ENCODE measurements at places on chromosomes 2 and 18.
A peak's percentile ranks its signal among the peaks of the same experiment; 100 is the strongest.

DNA sequence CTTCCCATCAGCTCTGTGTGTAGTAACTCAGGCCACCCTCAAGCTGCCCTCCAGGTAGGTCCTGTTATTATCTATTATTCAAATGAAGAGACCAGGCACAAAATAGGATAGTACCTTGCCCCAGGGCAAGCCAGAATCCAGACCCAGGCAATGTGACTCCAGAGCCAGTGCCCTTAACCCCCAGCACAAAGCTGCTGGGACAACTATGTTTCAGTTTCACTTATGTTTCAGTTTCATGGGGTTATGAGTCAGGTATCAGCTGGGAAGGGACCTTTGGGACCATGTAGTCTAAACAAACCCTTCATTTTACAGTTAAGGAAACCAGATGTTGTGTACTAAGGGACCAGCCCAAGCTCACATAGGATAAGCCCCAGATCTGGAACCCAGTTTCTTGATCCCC is 10.0 kb downstream of the HK2 start:
- H3K4me3 ChIP-seq, result no peak overlapping the region
- no peaks in the 10 kb centered on the region for H3K27me3 ChIP-seq
- DNase-seq, result peak; percentile 72
- H3K4me1 ChIP-seq, result peaks cover 44% of the 10 kb centered on the region
- no peaks in the 10 kb centered on the region for H3K36me3 ChIP-seq
- H3K27ac ChIP-seq, result peak overlapping the region; percentile 87

DNA sequence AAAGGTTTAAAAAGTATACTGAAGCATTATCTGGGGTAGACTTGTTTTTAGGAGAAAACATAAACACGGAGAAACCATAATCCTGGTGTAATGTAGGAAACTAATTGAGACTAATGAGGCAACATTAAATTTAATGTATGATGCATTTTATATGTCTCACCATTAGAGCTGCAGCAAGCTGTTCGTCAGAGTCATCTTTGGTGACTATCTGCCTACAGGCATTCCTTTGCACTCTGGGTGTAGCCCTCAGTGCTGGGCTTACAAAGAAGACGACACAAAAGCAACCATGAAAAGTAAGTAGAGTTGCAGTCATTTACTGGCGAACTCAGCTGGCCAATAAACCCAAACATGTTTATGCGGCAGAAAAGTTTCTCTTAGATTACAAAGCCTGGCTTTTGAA is 415.3 kb upstream of the ZEB2 start:
- DNase-seq, result no peak
- H3K27me3 ChIP-seq, result no peaks in the 10 kb centered on the region
- peaks cover 5% of the 10 kb centered on the region for H3K4me1 ChIP-seq
- H3K4me3 ChIP-seq, result no peak overlapping the region
- H3K36me3 ChIP-seq, result no peaks in the 10 kb centered on the region

GRCh38 chr2:114157057-114157385 is 267.1 kb downstream of the ACTR3 start:
- H3K4me3 ChIP-seq, result no peak overlapping the region
- H3K27me3 ChIP-seq, result no peaks in the 10 kb centered on the region
- no peak overlapping the region for H3K27ac ChIP-seq
- H3K4me1 ChIP-seq, result no peaks in the 10 kb centered on the region
- no peak for DNase-seq

GRCh38 chr2:133085646-133086045 is 415.6 kb upstream of the LYPD1 start:
- H3K36me3 ChIP-seq, result no peaks in the 10 kb centered on the region
- DNase-seq, result no peak
- H3K4me1 ChIP-seq, result no peaks in the 10 kb centered on the region
- H3K27me3 ChIP-seq, result no peaks in the 10 kb centered on the region

DNA sequence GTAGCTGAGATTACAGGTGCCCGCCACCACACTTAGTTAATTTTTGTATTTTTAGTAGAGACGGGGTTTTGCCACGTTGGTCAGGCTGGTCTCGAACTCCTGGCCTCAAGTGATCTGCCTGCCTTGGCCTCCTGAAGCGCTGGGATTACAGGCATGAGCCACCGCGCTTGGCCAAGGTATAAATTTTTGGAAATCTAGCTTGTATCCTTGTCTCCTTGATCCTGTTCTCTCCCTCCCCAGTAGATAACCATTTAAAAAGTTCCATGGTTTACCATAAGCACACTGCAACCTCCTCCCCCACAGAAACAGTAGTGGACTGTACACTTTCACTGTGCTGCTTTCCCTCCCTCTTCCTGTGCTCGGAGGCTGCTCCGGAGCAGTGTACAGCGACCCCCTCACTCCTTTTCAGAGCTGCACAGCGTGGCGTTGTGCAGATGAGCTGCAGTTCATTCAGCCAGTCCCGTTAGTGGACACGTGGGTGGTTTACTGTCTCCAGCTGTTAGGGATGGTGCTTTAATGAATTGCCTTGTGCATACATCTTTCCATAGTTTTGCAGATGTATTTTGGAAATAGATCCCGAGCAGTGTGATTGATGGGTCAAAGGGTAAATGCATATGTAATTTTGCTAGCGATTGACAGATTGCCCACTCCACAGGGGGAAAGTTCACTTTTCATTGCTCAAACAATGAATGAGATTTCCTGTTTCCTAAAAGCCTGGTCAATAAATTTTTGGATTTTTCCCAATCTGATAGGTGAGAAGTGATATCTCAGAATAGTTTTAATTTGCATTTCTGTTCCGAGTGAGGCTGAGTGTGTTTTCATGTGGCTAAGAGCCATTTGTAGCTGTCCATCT is 14.8 kb downstream of the ASB1 start:
- H3K36me3 ChIP-seq, result peaks cover 14% of the 10 kb centered on the region
- H3K27me3 ChIP-seq, result no peaks in the 10 kb centered on the region
- H3K27ac ChIP-seq, result peak overlapping the region; percentile 51
- DNase-seq, result no peak

GRCh38 chr2:18626958-18627650 is 37.7 kb upstream of the NT5C1B start:
- peak; percentile 42 for DNase-seq
- H3K4me3 ChIP-seq, result no peak overlapping the region
- H3K27me3 ChIP-seq, result no peaks in the 10 kb centered on the region

DNA sequence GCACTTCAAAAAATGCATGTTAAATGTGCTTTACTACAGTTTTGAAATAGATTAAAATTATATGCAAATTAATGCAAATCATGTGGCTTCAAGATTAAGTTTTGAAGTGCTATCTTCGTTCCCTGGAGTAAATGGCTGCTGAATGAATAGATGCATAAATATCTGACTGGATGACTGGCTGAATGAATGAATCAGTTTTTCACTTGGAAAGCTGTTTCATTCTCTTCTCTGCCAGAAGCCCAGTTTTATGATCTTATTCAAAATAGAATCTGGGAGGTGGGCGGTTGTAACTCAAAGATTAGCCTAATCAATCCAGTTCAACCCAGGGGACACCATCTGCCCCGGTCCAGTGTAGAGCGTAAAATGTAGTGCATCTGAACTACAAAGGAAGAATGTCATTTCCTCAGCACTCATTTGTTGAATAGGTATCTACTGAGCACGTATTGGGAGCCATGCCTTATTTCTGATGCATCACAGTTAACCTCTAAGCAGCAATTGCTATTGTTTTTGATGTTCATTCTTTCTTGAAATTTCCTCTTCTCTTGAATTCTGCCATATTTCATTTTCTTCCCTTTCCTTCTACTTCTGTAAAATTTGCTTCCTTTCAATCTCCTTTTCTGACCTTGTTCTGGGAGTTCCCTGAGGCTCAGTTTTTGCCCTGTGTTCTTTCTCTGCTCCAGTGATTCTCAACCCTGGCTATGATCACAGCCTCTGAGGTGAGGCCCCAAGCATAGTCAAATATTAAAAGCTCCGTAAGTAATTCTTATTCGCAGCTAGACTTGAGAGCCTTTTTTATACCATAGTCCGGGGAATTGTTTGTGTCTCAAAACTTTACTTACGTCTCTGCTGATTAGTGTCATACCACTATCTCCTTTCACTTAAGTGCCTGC is 282.7 kb downstream of the PARD3B start:
- H3K36me3 ChIP-seq, result no peaks in the 10 kb centered on the region
- H3K4me3 ChIP-seq, result no peak overlapping the region
- DNase-seq, result no peak
- H3K4me1 ChIP-seq, result no peaks in the 10 kb centered on the region
- no peak overlapping the region for H3K27ac ChIP-seq

DNA sequence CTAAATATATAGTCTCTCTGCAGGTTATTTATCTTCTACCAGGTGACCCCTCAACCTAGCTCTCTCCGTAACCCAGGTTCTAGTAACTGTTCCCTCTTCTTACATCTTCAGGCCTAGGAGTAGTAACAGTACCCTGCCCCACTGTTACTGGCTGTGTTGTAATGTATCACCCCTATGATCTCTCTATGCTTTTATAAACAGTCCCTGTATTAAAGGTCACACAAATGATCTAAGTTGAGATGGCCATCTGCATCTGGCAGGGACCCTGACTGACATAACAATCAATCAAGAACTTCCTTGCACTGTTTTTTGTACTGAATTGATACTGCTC is 219.7 kb upstream of the STK17B start:
- no peaks in the 10 kb centered on the region for H3K4me1 ChIP-seq
- no peaks in the 10 kb centered on the region for H3K27me3 ChIP-seq
- DNase-seq, result no peak

- H3K27me3 ChIP-seq, result no peaks in the 10 kb centered on the region
- no peak overlapping the region for H3K4me3 ChIP-seq
- no peak for DNase-seq
- H3K36me3 ChIP-seq, result no peaks in the 10 kb centered on the region
- no peaks in the 10 kb centered on the region for H3K4me1 ChIP-seq
Measured at GRCh38 chr2:181404472-181404871, 52.7 kb upstream of the ITGA4 start.

DNA sequence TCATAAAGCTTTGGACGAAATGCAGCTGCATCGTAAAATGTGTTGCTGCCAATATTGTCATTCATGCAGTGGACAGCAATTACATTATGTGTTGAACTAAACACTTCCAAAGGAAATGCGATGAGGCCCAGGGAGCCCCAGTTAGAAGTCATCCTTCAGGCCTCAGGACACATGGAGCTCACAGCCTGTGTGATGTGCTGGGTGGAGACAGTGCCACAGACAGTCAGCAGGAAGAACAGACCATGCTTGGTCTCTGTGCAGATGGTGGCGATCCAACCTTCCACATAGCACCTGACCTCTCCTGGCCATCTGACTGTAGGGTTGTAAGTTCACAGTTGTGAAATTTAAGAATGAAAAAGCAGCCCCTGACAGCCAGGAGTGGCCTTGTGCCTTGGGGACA is 118.3 kb upstream of the ALKAL2 start:
- H3K36me3 ChIP-seq, result no peaks in the 10 kb centered on the region
- no peaks in the 10 kb centered on the region for H3K27me3 ChIP-seq
- no peaks in the 10 kb centered on the region for H3K4me1 ChIP-seq
- no peak overlapping the region for H3K27ac ChIP-seq
- no peak for DNase-seq

- no peaks in the 10 kb centered on the region for H3K27me3 ChIP-seq
- no peaks in the 10 kb centered on the region for H3K4me1 ChIP-seq
- no peak overlapping the region for H3K27ac ChIP-seq
- DNase-seq, result no peak
- no peak overlapping the region for H3K4me3 ChIP-seq
- no peaks in the 10 kb centered on the region for H3K36me3 ChIP-seq
Measured at GRCh38 chr2:106649306-106649705, 162.1 kb downstream of the CD8B2 start.

DNA sequence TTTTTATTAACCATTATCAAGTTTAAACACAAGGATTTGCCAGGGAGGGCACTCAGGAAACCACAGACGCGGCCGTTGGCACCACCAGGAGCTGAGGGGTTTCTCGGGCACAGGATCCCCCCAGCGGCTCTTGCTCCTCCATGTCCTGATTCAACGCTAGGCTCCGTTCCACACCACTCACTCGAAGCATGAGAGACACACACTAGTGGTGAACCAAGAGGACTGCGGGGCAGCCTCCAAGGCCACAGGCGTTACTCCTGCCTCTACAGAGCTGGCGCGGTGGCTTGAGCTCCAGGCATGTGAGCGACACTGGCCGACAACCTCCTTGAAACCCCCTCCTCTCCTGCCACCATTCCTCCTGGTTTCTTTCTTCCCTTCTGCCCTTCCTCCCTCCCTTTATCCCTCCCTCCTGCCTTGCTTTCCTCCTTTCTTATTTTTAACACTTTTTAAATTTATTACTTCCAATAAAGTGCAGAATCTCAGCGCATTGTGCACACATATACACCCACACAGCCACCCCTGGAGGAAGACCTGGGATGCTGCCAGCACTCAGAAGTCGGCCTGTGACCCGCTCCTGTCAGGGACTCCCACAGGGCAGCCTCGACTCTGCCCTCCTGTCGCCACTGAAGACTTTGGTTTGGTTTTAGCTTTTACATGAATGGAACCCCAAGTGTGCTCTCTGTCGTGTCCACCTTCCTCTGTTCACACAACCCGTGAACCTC is 21.7 kb downstream of the COX7A2L start:
- no peak overlapping the region for H3K27ac ChIP-seq
- no peak overlapping the region for H3K4me3 ChIP-seq
- no peaks in the 10 kb centered on the region for H3K27me3 ChIP-seq

GRCh38 chr2:208820014-208820688 is 413.6 kb downstream of the PTH2R start:
- DNase-seq, result no peak
- H3K27ac ChIP-seq, result no peak overlapping the region
- H3K4me1 ChIP-seq, result no peaks in the 10 kb centered on the region
- H3K27me3 ChIP-seq, result no peaks in the 10 kb centered on the region
- no peaks in the 10 kb centered on the region for H3K36me3 ChIP-seq

- H3K27me3 ChIP-seq, result no peaks in the 10 kb centered on the region
- H3K27ac ChIP-seq, result no peak overlapping the region
- peak; percentile 19 for DNase-seq
- H3K36me3 ChIP-seq, result no peaks in the 10 kb centered on the region
Measured at GRCh38 chr2:39399570-39399969, 37.5 kb downstream of the MAP4K3 start.

- no peaks in the 10 kb centered on the region for H3K36me3 ChIP-seq
- H3K4me3 ChIP-seq, result peak overlapping the region; percentile 62
- H3K27me3 ChIP-seq, result no peaks in the 10 kb centered on the region
- no peaks in the 10 kb centered on the region for H3K4me1 ChIP-seq
Measured at GRCh38 chr2:174485788-174486562, 854 bp downstream of the GPR155 start.

DNA sequence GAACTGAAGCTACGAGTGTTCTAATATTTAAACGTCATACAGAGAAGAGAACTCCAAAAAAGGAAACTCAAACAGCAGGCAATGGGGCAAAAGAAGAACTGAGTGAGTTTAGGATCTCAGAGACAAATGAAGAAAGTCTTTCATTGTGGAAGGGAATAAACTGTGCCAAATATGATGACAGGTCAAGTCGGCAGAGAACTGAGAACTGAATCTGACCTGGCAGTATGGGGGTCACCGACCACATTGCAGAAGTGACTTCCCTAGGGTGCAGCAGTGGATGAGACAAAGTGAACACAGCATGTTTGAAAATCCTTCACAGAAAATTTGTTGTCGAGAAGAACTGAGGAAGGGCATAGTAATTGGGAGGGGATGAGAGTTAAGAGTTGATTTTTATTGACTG is 55.9 kb downstream of the TTC21B start:
- H3K36me3 ChIP-seq, result peaks cover 2% of the 10 kb centered on the region
- DNase-seq, result no peak
- no peak overlapping the region for H3K4me3 ChIP-seq
- H3K4me1 ChIP-seq, result peaks cover under 1% of the 10 kb centered on the region
- no peak overlapping the region for H3K27ac ChIP-seq
- H3K27me3 ChIP-seq, result no peaks in the 10 kb centered on the region

GRCh38 chr2:12737738-12738485 is 21.2 kb downstream of the TRIB2 start:
- no peaks in the 10 kb centered on the region for H3K27me3 ChIP-seq
- peak; percentile 82 for DNase-seq
- H3K4me1 ChIP-seq, result peaks cover 14% of the 10 kb centered on the region
- no peak overlapping the region for H3K4me3 ChIP-seq

- no peaks in the 10 kb centered on the region for H3K4me1 ChIP-seq
- no peaks in the 10 kb centered on the region for H3K27me3 ChIP-seq
- no peak overlapping the region for H3K4me3 ChIP-seq
- H3K27ac ChIP-seq, result no peak overlapping the region
- H3K36me3 ChIP-seq, result no peaks in the 10 kb centered on the region
- no peak for DNase-seq
Measured at GRCh38 chr18:5726011-5726410, 169.3 kb downstream of the TMEM200C start.
